ENCODE measurements at places on chromosomes 11 and 22.
A peak's percentile ranks its signal among the peaks of the same experiment; 100 is the strongest.

- no peak for DNase-seq
Observed at GRCh38 chr11:62430425-62430824, 11.6 kb downstream of the SCGB1A1 start.

DNA sequence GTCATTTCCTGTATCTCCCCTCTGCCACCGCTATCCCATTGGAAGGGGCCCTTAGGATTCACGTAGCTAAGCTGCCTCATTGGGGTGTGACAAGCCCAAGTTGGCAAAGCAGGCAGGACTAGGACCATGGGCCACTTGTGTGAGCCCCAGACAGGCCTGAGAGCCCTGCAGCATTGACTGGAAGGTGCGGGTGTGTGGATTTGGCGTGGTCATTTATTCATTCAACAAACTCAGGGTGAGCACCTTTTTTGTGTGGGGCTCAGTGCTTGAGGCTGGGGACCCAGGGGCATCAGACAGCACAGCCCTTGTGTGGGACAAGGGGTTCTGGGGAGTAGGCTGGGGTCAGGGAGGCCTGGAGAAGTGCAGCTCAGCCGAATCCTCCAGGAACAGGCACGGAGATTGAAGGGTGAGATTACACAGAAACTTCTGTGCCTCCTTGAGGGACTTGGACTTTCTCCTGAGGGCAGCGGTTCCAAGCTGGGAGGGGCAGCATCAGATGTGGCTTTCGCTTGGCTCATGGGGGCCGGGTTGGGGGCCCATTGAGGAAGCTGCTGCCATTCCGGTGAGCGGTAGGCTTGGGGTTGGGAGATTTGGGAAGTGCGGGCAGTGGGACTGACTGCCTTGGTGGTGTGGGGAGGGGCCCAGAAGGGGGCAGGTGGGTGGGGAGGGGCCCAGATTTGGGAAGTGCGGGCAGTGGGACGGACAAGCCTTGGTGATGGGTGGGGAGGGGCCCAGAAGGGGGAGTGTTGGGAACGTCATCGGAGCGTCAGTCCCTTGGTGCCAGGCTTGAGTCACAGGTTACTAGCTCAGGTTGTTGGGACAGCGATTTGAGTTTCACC is 11.9 kb downstream of the MGAT3 start:
- no peak for DNase-seq

DNA sequence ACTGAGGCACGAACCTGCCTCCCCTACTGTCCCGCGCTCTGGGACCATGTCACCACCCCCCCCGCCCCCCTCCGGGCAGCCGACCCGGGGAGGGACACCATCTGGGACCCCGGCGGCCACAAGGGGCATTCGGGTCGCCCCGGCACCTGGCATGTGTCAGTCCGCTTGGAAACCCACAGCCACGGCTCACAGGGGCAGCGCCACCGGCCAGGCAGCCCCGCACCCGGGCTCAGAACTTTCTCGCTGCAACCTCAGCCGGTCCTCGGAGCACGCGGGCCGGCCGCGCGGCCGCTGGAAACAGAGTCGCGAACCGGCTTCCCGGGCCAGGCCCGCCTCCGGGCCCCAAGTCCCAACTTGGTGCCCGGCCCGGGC is 159.9 kb upstream of the GRK3 start:
- no peak for DNase-seq

DNA sequence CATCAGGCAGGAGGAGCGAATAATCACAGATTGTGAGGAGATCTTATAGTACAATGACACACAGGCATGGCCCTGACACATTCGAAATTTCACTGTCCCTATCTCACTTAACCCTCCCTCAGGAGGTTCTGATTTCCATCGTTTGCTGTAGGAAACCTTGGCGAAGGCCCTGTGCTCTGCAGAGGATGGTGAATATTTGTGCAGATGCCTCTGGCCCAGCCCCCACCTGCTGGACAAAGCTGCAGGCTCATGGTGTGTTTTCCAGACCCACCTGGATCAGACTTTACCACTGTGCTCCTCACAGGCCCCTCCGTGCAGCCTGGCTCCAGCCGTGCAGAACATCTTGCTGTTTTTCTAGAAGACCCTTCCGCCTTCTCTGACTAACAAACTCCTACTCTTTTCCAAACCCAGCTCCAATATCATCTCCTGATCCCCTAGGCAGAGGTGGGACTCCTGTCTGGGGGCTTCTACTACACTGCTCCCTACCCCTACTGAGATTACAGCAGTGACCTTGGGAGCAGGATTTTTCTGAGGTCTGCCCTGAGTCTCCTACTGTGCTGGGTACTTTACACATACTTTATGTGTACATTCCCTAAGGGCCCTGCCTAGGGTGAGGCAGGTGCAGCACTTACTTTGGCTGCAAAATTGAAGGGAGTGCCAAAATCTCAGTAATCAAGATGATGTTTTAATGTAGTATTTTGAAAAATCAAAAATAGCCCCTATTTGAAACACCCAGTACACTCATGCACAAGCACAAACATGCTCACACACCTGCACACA is 412.7 kb downstream of the SOX6 start:
- DNase-seq = no peak

- no peak for DNase-seq
Observed at GRCh38 chr22:45248832-45249561, 8.3 kb upstream of the KIAA0930 start.

GRCh38 chr11:123083623-123084029 is 21.7 kb upstream of the HSPA8 start:
- DNase-seq = peak; percentile 71

DNA sequence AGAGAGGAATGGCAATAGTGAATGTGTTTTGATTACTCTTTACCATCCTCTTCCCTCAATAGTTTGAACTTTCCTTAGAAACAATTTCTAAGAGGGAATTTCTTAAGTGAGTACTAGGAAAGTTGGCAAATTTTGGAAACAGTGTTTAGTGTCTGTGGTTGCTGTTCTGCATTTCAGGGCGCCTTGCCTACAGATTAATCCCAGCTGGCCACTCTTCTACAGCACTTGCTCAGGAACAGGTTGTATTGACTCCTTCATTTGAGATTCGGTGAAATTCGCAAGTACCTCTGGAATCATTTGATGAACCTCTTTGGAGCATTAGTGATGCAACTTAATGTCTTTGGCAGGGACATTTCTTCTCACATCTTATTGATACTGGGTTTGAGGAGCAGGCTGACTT is 28.3 kb downstream of the JAM3 start:
- DNase-seq = no peak

- DNase-seq = no peak
Observed at GRCh38 chr22:45246060-45246985, 5.6 kb upstream of the KIAA0930 start.

DNA sequence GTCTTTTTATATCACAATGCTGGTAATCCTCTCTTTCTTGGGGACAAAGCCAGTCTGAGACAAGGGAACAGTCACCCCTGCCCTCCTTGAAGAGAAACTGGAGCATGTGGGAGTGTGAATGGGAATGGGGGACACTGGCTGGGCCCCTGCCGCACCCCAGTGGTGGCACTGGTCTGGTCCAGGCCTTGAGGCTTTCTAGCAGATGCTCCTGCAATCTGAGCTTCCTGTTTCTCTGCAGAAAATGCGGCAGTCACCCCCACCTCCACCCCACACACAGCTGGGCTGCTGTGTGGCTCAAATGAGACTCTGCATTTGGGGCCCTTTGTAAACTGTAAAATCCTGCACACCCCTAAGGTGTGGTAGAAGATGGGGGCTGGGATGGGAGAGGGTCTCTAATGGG is 6.6 kb upstream of the MARK2 start:
- DNase-seq = no peak

GRCh38 chr22:32764330-32765131 is 37.0 kb upstream of the TIMP3 start:
- DNase-seq = no peak

- no peak for DNase-seq
Observed at GRCh38 chr11:10633261-10633660, 60.3 kb downstream of the IRAG1 start.

GRCh38 chr11:18907391-18907790 is 31.8 kb downstream of the MRGPRX1 start:
- DNase-seq = no peak

- peak; percentile 71 for DNase-seq
Observed at GRCh38 chr22:50529897-50530579, at the start of gene TYMP. Gene TYMP (minus strand): TSS chr22:50530012. CDS start chr22:50529709, 303 bp downstream.

DNA sequence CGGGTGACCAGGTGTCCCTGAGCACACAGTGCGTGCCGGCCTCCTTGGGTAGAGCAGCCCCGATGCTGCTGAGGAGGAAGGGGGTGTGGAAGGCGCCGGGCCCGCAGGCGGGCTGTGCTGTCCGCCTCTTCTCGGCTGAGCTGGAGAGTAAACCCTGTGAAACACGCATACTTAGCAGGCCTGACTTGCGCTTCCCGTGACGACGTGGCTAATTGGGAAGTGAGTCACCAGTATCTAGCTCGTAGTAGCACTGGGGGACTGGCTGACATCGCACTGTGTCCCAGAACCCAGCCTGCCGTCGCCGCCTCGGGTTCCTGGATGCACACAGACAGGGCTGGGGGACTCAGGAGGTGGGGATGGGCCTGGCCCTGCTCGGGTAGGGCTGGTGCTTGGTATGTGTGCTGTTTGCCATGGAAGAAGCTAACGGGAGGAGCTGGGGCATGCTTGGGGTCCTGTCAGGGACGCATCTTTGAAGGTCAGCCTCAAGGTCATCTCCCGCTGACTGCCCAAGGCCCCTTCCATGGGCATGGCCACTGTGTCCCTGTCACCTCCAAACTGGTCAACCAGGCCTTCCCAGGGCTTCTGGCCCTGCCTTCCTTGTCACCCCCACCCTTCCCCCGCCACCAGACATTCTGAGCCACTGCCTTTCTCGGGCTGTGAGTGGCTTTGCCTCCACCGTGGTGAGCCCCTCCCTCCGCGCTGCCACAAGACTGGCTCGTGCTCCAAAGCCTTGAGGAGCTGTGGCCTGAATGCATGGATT is 1327.0 kb downstream of the BRD1 start:
- DNase-seq = no peak

GRCh38 chr11:86483940-86484794 is 109.5 kb downstream of the CCDC81 start:
- no peak for DNase-seq

DNA sequence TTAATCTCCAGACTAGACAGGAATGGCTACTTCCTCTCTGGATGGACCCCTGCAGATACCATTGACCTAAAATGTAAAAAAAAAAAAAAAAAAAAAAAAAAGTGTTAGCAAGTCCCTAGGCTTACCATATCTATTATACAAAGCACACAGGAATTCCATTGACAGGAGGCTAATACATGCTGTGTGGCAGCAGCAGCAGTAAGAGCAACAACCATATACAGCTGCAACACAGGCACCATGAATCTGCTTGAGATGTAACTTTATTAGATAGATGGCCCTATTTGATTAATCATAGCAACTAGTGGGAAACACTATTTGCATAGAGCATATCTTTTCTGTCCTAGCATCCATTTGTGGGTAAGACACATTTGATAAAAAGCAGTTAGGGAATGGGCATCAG is 1447.1 kb downstream of the FAM181B start:
- no peak for DNase-seq

All from stimulated activated CD4-positive, alpha-beta T cell treated with anti-CD3 and anti-CD28 coated beads, Interleukin-4, amount 100 ng/mL, for 48 hours (primary cell).